Fibroblast of gingiva (primary cell): ENCODE measurements at places on chromosomes 13 and 19.

GRCh38 chr19:17259118-17259780 lies 5.3 kb downstream of the USHBP1 start:
- no peak for DNase-seq

- DNase-seq: no peak
These were observed 37.4 kb downstream of the CCL25 start for GRCh38 chr19:8089664-8090601.

DNA sequence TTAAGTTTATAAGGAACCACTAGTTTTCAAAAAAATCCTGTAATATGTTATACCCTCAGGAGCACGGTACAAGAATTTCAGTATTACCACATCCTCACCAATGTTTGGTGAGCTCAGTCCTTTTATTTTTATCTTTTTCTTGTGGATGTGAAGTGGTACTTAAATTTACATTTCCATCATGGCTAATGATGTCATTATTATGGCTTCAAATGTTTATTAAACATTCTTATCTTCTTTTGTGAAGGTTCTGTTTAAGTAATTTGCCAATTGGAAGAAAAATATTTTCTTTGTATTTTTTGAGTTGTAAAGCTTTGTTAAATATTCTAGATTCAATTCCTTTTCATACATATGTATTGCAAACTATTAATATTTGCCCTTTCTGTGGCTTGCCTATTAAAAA lies 291.0 kb downstream of the ENOX1 start:
- no peak for DNase-seq

GRCh38 chr13:72700509-72700908 lies 26.9 kb downstream of the MZT1 start:
- no peak for DNase-seq

DNA sequence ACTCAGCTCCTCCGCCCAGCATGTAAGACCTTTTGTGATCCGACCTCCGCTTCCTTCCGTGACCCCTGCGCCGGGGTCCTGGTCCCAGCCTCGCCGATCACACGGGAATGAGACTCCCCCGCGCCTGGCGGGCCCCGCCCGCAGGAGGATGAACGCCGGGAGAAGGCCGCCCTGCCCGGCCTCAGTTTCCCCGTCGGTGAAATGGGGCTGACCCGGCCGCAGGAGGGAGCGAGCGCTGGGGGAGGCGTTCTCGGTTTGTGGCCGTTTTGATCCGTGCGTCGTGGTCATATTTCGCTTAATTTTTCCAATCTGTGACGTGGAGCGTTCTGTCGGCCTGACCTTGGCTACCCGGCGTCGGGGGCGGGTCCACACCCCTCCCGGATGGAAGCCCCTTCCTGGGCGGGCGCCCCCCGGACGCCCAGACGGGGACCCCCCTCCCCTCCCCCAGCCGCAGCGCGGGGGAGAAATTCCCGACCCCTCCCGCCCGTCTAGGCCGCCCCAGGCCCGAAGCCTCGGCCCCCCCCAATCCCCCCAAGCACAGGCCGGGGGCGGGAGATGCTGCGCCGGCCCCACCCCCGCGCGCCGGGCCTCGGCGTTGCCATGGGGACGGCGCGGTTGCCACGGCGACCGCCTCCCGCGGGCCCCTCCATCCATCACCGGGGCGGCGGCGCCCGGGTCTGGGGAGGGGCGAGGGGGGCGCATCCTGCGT lies 11.1 kb downstream of the PALM start:
- DNase-seq: no peak

DNA sequence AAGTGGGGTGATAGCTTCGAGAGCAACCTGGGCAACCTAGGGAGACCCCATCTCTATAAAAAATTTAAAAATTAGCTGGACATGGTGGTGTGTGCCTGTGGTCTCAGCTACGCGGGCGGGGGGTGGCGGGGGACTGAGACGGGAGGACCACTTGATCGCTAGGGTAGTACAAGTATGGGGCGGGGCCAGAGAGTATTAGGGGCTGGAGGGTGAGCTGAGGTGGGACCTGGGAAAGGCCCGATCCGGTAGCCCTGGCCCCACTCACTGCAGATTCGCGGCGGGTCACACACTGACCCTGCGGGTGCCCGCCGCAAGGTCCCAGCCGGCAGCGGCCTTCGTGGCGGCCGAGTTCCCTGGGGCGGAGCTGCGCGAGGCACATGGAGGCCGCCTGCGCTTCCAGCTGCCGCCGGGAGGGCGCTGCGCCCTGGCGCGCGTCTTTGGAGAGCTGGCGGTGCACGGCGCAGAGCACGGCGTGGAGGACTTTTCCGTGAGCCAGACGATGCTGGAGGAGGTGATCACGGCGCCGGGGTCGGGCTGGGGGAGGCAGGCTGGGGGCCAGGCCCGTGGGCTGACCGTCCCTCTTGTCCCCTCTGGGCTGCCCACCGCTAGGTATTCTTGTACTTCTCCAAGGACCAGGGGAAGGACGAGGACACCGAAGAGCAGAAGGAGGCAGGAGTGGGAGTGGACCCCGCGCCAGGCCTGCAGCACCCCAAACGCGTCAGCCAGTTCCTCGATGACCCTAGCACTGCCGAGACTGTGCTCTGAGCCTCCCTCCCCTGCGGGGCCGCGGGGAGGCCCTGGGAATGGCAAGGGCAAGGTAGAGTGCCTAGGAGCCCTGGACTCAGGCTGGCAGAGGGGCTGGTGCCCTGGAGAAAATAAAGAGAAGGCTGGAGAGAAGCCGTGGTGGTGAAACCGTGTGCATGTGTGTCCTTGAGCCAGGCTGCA lies 2.0 kb upstream of the ARHGAP45 start:
- peak; percentile 56 for DNase-seq

DNA sequence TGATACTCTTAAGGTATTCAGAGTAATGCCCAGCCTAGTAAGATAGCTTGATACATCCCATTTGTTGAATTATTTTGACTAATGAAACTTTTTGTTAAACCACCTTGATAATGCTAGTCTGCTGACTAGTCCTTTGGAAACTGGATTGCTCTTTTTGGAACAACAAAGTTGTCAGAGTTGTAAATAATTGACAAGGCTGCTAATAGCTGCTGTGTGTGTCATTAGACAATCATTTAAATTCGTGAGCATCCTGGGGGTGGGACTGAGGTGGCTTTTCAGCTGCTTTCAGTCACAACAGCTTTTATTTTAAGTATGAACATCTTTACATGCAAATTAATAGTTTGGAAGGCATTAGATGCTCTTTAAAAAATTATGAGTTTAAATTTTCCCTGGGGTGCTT lies 153.5 kb downstream of the HS6ST3 start:
- no peak for DNase-seq

DNA sequence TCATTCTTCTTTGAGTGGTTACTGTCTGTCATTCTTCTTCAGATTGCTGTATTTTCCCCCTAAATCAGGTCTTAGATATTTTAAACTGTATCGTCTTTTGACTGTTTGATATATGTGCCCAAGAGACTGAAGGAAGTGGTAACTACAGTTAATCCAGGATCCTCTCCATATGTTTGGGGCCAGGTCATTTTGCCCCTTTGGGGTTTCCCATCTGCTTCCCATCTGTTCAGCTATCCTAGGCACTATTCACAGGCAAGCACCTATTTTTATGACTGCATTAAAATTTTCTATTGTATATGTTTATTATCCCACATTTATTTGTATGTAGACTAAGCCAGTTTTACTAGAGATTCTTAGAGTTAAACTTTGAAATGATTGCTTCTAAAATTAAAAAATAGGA lies 244.2 kb downstream of the PCCA start:
- no peak for DNase-seq

GRCh38 chr19:19049406-19049805 lies 14.4 kb upstream of the SLC25A42 start:
- no peak for DNase-seq

- DNase-seq: peak; percentile 90
These were observed 5.5 kb upstream of the MAMSTR start for GRCh38 chr19:48724796-48725753.

- DNase-seq: no peak
These were observed 9.7 kb upstream of the LRCH1 start for GRCh38 chr13:46543287-46543686.

- DNase-seq: no peak
These were observed 1278.8 kb upstream of the MIR17HG start for GRCh38 chr13:90068658-90069057.
